ENCODE measurements at places on chromosomes 5 and 9.

GRCh38 chr9:89994988-89995613, 390.3 kb downstream of the GADD45G start:
- DNase-seq = no peak

DNA sequence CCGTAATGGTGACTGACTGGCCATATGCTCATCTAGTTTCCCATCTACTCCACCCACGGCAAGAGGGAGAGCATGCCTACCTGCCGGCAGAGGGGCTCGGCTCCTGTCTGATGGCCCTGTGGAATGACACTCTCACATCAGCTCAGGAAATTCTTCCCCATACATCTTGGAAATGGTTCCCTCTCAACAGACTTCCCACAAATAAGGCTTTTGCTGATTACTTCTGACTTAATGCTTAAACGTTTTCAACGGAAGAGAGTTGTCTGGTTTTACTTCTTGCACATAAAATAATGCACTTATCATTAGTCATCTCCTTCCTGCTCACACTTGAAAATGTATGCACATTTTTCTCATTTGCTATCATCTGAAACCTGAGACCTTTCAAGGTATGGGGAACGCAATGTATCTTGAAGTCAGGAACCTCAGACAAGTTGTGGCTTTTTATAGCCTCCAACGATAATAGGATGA, 129.5 kb downstream of the TTLL11 start:
- peak; percentile 91 for DNase-seq

GRCh38 chr9:127424676-127424999, 456 bp downstream of the ZNF79 start:
- DNase-seq = no peak

DNA sequence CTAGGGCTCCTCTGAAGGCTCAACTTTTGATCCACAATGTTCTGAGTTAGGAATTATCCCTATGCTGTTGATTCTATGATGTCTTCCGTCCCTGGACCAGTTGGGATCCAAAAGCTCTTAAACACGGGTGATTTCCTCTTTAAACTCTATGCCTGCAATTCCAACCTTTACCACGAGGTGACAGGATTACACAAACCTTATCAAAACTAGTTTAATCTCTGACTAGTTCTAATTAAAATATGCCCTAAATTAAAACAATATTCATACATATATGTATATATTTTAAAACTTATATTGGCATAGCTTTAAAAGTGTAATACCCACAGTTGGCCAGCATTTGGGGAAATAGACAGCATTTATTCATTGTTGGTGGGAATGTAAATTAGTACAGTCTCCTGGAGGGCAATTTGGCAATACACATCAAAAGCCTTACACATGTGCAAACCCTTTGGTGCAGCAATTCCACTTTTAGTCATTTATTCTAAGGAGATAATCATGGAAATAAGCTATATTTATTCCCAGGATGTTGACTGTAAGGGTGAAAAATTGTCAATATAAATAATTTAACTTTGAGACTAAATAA, 51.6 kb upstream of the PHYKPL start:
- no peak for DNase-seq

- peak; percentile 26 for DNase-seq
Measured at GRCh38 chr5:107104040-107104995, 566.4 kb downstream of the EFNA5 start.

DNA sequence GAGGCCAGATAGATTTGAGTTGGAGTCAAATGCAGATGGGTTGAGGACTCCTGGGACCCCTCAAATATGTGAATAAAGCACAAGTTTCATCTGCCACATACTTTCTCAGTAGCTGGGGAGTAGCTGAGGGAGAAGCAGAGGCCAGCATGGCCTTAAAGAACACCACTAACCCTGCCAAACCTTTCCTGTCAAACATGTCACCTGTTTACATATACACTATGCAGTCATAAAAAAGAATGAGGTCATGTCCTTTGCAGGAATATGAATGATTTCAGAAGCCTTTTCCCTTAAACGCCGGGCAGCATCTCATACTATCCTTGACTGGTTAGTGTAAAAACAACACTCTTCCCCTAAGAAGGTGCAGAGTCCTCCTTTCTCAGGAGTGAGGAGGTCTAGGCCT, 25.2 kb upstream of the HSD17B4 start:
- DNase-seq = no peak

Measured in RWPE1 (cell line).